ENCODE measurements at places on chromosomes 1 and 21.

DNA sequence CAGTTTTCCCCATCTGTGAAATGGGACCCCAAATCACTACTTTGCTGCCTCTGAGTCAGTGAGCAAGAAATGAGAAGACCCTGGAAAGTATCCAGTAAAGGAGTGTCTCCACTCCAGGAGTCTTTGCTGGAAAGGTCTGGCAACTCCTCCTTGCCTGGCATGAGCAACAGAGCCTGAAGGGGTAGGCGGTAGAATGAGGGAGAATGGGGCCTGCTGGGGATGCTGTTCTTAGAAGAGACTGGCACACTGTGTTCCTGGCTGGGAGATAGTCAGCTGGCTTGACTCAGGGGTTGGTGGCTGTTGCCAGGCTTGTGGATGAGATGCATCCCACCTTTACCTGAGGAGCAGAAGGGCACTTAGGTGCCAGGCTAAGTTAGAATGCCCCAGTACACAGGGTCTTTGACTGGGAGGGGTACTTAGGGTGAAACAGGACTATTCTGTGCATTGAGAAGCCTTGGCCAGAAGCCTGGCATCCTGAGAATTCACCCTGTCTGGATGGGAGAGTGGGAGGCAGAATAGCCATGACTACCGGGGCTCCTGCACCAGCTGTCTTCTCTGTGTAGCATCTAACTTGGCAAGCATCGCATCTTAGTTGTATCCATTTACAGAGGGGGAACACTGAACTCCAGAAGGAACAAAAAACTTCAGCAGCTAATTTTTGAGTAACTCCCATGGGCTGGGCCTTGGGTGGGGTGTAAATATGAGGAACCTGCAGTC lies 2.5 kb downstream of the MFSD2A start:
- no peak for DNase-seq

DNA sequence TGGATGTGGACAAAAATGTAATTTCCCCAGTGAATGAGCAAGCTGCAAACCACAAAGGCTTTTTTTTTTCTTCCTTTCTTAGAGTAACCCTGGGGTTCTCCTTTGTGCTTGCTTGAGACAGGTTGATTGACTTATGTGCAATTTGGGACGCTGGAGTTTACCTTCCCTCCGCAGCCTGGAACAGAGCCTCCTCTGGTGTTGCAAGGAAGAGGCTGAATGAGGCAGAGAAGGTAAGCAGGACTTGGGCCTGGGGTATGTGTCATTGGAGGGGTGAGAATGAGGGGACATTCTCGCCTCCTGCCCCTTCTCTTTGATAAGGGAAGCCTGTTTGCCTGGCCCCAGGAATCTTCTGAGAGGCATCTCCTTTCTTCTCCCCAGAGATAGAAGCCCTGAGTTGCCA lies 49.8 kb downstream of the NFASC start:
- DNase-seq, result no peak

GRCh38 chr1:117147341-117147831 lies 25.8 kb upstream of the TRIM45 start:
- no peak for DNase-seq

DNA sequence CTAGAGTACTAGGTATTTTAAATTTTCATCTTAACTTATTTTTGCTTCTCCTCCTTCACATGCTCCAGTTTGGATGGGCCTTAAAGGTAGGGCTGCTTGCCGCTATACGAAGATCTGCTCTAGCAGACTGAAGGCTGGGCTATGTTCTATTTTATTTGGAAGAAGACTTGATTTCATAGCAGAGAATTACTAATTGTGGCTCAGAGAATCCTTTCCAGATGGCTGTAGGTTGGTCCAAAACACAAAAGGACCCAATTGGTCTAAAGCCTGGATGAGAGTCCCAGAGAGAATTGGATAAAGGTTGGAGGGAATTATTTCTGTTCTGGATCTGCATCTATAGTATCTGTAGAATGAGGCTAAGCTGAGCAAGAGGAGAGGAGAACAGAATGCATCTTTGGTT lies 719.4 kb upstream of the PTBP2 start:
- DNase-seq, result no peak

- no peak for DNase-seq
Measured at GRCh38 chr1:8394456-8395321, 76.8 kb downstream of the SLC45A1 start.

DNA sequence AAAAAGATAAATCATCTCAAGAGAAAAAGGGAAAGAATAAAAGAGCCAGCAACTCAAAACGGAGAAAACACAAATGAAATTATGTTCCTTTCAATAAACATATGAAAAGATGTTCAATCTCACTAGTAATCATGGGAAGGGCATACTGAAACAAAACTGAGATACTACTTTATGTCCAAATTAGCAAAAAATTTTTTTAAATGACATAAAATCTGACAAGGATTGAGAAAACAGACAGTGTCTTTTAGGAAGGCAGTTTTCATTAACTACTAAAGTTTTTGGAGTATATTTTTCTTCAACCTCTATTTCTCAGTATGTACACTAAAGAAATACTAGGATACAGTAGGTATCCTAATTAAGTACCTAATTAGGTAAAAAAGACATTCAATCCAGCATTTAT lies 73.3 kb downstream of the ARID4B start:
- DNase-seq, result no peak

DNA sequence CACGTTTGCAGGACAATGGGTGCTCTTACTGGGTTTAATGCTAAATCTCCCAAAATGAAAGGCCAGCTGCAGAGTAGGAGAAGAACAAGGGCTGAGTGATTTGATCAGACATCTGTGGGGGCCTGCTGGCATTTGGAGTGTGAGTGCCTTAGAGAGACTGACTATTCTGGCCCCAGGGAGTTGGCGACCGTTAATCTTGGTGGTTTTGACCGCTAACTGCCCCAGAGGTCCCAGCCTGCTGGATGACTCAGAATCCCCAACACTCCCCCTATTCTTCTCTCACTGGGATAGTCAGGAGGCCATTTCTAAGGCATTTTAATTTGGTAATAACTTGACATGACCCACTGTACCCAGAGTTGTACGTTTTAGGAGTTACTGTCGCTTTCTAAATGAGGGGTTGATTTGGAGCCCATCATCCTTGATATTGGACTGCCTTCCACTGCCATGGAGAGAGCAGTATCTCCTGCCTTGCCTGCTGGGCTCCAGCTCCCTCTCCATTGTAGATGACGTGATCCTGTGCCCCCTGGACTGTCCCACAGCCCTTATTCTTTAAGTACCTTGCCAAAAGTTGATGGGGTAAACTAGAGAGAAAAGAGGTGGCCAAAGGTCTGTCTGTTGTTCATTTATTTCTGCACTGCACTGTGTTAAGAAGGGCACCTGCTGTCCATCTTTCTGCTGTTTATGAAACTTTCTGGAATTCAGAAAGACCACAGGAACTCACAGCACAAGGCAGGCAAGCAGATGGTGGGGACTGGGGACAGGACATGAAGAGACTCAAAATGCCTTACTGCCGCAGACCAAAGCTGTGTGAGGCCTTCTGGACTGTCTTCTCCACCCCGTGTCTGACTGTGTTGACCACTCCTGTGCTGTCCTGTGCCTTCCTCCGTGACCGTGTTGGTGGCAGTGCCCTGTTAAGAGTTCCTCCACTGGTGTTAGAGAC lies 98.2 kb upstream of the ARTN start:
- peak; percentile 84 for DNase-seq

GRCh38 chr1:119219711-119220110 lies 79.3 kb upstream of the WARS2 start:
- no peak for DNase-seq

DNA sequence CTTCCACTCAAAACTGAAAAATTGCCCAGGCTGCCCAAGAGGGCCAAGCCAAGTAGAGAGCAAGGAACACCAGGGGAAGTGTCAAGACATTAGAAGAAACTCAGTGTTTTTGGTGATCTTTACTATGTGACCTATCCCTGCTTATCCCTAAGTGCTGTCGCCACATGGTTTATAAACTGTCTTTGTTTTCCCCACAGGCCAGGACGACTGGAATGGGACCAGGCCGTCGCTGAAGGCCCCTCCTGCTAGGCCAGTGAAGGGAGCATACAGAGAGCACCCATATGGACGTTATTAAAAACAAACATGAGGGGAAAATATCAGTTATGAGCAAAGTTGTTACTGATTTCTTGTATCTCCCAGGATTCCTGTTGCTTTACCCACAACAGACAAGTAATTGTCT lies 28.7 kb downstream of the KHDRBS1 start:
- no peak for DNase-seq

GRCh38 chr1:28127617-28128257 lies 39.3 kb upstream of the EYA3 start:
- peak; percentile 26 for DNase-seq

DNA sequence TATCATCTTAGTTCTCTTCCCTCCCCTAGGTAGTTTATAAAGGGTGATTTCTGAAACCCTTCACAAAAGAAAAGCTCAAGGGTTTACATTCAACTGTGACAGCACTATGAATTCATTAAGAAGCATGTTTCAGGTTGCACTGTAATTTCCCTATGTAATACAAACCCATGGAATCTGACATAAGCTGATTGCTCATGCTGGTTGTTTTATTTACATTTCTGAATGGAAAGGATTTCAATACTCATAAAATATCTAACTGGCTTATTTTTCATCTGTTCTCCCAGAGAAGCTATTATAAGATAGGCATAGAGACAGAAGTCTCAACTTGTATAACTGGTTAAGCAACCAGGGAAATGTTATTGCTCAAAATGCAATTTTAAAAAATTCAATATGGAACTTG lies 20.5 kb downstream of the WNT2B start:
- no peak for DNase-seq

- no peak for DNase-seq
Measured at GRCh38 chr1:207833381-207833780, 77.5 kb downstream of the CD34 start.

GRCh38 chr1:223714849-223715603 lies 2.7 kb downstream of the CAPN2 start:
- DNase-seq, result no peak

GRCh38 chr1:231699784-231700183 lies 73.2 kb downstream of the DISC1 start:
- DNase-seq, result no peak

DNA sequence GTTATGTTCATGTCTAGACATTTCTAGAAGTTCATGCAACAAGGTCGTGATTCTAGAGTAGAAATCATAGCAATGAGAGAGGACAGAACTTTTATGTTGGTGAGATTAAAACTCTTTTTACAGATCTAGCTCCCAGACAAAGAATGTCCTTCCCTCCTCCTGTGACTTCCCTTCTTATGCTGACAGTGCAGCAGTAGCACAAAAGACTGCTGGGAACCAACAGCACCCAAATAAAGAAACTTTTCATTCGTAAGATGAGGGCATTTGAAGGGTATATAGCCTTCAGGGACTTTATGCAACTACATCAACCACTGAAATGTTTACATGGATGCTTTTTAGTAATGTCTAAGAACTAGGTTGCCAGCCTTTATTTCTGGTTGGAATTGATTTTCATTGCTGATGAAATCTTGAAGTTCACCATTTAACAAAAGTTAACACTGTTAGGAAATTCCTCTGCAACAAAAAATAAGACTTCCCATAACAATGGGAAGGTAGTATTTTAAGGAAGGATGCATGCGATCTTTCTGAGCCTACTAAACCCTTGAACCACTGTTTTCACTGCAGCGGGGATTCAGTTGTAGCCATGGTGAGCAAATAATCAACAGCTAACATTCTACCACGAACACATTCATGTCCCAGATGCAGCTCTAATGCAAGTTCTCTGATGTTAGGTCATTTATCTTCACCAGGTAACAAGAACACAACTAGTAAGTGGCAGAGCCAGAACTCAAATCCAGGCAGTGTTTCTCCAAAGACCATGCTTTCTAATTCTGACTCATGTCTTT lies 672.8 kb downstream of the PTPRC start:
- no peak for DNase-seq

- peak; percentile 66 for DNase-seq
Measured at GRCh38 chr1:26035959-26036755, 9.8 kb downstream of the SLC30A2 start.

GRCh38 chr1:207268337-207268736 lies 53.1 kb upstream of the CD55 start:
- DNase-seq, result no peak

GRCh38 chr1:224175617-224176016 lies 7.4 kb upstream of the DEGS1 start:
- no peak for DNase-seq

DNA sequence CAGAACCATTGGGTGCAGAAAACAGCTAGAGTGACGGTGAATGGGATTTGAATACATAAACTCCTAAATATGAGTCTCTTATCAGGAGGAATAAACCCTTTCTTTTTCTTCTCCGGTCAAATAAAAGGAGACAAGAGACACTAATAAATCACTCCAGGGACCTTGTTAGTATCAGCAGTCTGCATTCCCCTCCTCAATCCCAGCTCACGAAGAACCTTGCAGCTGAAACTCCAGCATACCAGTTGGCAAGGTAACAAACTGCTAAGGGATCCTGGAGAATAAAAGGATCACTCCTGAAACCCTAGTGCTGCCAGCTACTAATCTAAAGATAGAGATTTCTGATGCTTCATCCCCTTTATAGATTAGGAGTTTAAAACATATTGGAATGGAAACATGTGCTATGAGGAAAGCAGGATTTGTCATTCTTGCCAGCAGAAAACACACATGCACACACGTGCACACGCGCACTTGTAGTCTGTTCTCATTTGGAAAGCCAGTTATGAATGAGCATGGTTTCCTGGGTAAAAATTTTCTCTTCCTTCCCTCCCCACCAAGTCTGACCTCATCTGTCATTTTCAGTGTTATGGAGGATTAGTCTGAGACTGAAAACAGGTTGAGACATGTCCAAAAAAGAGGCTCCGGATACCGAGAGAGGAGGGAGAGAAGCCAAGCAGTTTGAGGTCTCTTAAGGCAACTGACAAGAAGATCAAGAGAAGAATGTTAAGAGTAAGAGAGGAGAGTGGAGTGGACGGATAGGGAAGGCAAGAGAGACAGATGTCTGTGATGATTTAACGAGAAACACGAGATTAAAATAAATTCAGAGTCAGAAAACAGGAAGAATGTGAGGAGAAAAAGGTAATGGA lies 10.9 kb downstream of the IER5 start:
- peak; percentile 37 for DNase-seq

- peak; percentile 5 for DNase-seq
Measured at GRCh38 chr21:25350056-25350455, 257.2 kb downstream of the MRPL39 start.

DNA sequence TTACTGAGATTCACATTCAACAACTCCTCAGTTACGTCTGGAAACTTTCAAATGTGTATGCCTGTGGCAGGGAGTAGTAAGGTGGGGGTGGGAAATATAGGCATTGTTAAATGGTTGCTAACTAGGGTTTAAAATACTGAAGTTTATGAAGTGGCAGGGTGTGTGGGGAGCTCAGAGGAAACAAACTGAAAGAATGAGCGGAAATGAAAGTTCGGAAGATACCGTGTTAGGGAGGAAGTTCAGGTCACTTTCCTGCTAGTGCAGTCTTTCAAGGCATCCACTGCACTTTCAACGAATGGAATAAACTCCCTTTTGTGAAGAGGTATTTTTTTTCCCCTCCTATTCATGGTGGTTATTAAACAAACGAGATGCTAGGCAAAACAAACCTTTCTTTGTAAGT lies 19.7 kb downstream of the SYNJ1 start:
- no peak for DNase-seq
